Left hindlimb (tissue), 1 donor: ENCODE measurements at places on chromosomes 13 and 19.

- DNase-seq, result no peak
Observed at GRCh38 chr13:38099751-38100150, 230.2 kb upstream of the TRPC4 start.

- no peak for DNase-seq
Observed at GRCh38 chr13:114122127-114122511, 10.3 kb downstream of the RASA3 start.

DNA sequence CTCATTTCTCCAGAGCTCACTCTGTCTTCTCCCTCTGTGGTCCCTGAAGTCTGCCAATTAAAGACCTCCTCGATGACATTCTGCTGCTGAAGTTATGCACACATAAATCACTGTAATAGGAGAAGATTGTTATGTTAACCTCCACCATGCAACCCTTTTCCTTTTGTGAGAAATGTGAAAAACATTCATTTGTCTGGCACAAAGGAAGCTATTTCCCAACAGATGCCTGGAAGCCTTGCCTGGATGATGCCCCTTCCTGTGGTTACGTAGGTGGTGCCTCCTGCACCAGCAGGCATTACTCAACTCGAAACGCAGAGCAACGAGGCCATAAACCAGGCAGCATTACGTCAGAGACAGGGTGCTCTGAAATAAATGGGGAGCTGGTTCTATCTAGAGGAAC lies 327.4 kb upstream of the ZNF507 start:
- DNase-seq, result no peak

GRCh38 chr13:36795463-36795862 lies 23.6 kb upstream of the RFXAP start:
- no peak for DNase-seq

GRCh38 chr13:89688918-89689317 lies 1658.6 kb upstream of the MIR17HG start:
- DNase-seq, result no peak

DNA sequence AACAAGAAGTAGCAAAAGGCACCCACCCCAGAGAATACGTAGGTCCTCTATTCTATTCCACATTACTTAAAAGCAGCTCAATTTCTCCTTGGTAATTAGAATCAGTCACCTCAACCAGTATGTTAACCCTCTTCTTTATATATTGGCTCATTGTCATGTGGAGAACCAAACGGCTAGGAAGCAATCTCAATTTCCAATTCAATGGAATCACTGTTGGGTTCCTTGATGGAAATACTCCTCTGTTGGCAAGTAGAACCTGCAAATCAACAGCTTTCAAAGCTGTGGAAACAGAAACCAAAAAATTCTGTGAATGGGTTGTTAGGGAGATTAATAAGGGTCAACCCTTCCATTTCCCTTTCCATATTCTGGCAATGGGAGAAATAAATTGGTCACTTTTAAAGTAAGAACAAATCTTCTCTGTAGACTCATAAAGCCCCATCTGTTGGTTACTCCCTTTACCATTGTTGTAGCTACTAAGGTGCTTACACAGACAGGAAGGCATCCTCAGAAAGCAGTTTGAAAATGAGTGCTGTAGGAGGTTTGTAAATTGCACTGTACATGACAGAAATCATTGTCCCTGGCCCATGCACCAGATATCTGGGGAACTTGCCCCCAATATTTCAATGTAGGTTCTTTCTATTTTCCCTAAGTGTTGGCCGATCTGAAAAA lies 138.6 kb upstream of the UFM1 start:
- DNase-seq, result no peak

GRCh38 chr19:55261671-55262126 lies 2.9 kb upstream of the PPP6R1 start:
- DNase-seq, result no peak

DNA sequence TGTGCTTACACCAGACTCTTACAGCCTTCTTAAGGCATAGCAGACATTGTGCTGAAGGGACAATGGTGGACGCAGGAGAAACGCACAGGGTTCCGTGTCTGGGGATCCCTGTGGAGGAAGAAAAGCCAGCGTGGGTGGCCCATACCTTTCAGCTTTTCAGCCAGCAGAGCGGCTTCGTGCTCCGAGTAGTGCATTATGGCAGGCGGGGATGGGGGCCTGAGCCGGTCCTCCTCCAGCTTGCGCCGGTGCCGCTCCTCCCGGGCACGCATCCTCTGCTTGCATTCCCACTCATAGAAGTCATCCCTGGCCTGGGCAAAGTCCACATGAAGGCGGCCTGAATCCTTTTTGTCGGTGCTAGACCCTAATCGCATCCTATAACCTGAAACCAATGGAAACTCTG lies 332.4 kb downstream of the DNAJC15 start:
- no peak for DNase-seq
